Uterus (tissue), 4 donors: ENCODE measurements at places on chromosomes 5 and 9.
A peak's percentile ranks its signal among the peaks of the same experiment; 100 is the strongest.

DNA sequence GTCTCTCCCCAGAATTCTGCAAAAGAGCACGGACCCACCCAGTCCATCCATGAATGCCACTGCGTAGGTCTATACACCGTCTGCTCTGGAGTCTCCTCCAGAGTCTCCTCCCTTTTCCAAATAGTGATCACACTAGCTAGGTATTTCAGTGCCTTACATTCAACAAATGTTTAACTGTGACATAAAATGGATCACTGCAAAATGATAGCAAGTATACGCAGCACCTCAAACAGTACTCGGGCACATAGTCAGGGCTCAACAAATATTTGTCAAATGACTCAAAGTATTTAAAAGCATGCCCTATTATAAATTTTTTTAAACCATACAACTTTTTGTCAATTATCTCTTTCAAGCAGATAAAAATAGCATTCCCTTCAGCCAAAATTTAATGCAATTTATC, 60.5 kb downstream of the TLE1 start:
- DNase-seq = no peak

DNA sequence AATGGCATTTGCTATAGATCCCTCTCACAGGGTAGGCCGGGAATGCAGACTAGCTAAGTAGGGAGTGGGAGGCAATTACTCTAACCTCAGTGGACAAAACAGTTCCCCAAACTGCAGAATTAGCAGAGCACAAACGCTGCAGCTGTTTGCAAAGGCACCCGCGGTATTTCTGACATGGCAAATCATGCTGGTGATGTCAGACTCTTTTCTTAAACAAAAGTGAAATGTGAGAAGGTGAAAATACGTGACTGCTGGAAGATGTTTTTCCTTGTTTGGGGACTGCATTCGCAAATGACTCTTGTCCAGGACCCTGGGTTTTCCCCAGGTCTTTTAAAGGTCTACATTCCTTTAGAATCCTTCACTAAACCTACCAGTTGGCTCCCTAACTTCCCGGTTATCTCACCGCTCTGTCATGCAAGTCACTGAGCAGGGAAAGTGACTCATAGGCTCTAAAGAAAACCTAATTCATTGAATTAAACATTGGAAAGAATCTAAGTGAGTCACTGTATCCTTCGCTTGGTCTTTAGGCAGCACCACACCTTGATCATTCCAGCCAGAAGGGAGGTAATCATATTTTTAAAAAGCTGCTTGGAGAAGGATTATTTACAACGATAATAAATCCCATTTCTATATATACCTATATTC, 91.5 kb upstream of the DNAH5 start:
- peak; percentile 25 for DNase-seq

GRCh38 chr9:114454652-114455051, 50.6 kb downstream of the WHRN start:
- DNase-seq = no peak

DNA sequence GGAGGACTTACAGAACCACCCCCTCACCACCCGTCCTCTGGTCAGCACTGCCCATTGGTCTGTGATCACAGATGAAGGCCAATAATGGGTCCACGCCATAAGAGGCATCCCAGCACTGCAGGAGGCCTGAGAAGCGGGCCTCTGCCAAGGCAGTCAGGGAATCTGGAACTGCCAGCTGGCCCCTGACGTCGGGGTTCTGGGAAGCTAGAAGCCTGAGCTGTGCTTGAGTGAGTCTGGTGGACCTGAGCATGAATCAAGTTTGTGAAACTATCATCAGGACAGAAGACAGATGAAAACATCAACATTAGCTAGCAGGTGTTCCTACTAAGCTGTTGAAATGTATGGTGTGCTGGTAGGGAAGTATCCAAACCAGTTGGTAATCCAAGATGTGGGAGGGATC, 7.8 kb downstream of the ANGPTL2 start:
- DNase-seq = no peak

DNA sequence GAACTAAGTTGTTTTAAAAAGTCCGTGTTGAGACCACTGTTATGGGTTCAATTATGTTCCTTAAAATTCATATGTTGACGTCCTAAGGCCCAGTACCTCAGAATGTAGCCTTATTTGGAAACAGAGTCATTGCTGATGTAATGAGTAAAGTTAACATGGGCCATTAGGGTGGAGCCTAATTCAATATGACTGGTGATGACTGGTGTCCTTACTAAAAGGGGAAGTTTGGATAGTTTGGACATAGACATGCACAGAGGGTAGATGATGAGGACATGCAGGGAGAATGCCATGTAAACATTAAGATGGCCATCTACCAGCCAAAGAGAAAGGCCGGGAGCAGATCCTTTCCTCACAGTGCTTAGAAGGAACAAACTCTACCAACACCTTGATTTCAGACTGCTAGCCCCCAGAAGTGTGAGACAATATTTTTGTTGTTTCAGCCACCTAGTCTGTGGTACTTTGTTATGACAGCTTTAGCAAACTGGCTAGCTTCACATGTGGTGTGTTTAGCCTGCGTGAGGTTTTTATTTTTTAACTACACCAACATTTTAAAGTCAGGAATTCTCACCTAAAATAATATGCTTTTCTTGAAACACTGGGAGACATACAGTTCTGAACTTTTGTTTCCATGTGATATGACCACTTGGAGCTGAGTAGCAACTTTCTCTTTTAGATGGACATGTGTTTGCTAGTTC, 135.3 kb downstream of the YIPF5 start:
- DNase-seq = no peak
